ENCODE measurements at places on chromosomes 16 and 17. TPM values are rescaled to one million over a fixed set of nuclear protein-coding genes. Genes with fewer than 3 reads are reported as not detected.

ST6GALNAC2 gene
- 15.1 TPM for total RNA-seq

CD300E gene
- 0.93 TPM for total RNA-seq

TOB1 gene
- total RNA-seq: 44.5 TPM

DNA sequence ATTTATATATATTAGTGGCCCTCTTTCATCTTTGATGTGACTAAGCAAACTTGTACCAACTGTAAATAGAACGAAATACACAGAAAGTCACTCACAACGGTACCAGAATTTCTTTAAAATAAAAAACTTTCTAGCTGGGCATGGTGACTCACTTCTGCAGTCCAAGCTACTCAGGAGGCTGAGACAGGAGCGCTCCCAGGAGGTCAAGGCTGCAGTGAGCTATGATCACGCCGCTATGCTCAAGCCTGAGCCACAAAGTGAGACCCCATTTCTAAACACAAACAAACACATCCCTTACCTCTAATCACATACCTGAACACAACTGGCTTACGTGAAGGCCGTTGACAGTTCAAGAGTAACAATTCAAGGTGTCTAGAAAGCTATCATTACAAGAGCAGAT is 29.7 kb downstream of the STAT5B start:
- H3K27ac ChIP-seq: no peak overlapping the region
- no peaks in the 10 kb centered on the region for H3K4me1 ChIP-seq
- peaks cover 9% of the 10 kb centered on the region for H3K36me3 ChIP-seq
- H3K4me3 ChIP-seq: no peak overlapping the region

GRCh38 chr17:8212312-8213180 is 2.2 kb upstream of the AURKB start:
- H3K27ac ChIP-seq: no peak overlapping the region
- DNase-seq: no peak
- H3K4me1 ChIP-seq: no peaks in the 10 kb centered on the region
- peaks cover 4% of the 10 kb centered on the region for H3K36me3 ChIP-seq
- H3K27me3 ChIP-seq: no peaks in the 10 kb centered on the region
- H3K4me3 ChIP-seq: no peak overlapping the region

GRCh38 chr16:68466174-68466573 is 17.9 kb upstream of the SMPD3 start:
- no peaks in the 10 kb centered on the region for H3K36me3 ChIP-seq
- no peak for DNase-seq
- H3K27ac ChIP-seq: no peak overlapping the region
- no peak overlapping the region for H3K4me3 ChIP-seq
- H3K4me1 ChIP-seq: no peaks in the 10 kb centered on the region
